ENCODE measurements at places on chromosomes 4 and X.
A peak's percentile ranks its signal among the peaks of the same experiment; 100 is the strongest.

DNA sequence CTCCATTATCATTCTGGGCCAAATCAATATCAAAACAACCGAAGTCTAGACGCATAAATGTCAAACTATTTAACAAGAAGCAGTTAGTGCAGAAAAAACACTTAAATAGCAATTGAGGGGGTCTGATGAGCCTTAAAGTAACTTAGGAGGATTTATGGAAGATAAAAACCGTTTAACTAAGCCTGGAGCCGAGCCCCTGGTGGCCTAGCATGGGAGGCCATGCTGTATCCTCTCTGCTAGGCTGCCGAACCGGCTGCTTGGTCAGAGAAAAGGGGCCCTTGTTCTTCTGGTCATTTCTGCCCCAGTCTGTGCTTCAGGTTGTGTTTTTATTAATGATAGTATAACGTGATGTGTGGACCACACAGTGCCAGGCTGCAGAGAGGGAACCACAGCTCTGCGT, 72.4 kb downstream of the CPZ start:
- no peak for DNase-seq

- peak; percentile 28 for DNase-seq
Measured at GRCh38 chr4:105568584-105568983, 16.2 kb downstream of the ARHGEF38 start.

DNA sequence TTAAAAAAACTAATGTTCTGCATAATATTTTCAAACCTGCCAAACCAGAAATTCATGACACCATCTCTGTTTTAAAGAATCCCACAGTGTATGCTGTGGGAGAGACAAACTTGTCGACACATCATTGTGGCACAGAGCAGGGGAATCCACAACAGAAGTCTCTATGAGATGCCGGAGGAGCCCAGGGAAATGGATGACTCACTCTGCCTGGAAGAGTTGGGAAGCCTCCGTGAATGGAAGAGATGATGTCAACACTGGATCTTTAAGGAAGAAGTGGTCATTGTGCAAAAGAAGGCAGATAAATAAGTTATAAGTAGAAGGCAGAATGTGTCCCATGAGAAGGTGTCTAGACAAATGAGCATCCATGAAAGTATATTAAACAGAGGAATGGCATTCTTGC, 595.1 kb downstream of the RAB28 start:
- no peak for DNase-seq

- no peak for DNase-seq
Measured at GRCh38 chr4:173345648-173346047, 11.5 kb upstream of the HMGB2 start.

GRCh38 chr4:169397762-169398161, 127.0 kb upstream of the SH3RF1 start:
- DNase-seq, result peak; percentile 41

DNA sequence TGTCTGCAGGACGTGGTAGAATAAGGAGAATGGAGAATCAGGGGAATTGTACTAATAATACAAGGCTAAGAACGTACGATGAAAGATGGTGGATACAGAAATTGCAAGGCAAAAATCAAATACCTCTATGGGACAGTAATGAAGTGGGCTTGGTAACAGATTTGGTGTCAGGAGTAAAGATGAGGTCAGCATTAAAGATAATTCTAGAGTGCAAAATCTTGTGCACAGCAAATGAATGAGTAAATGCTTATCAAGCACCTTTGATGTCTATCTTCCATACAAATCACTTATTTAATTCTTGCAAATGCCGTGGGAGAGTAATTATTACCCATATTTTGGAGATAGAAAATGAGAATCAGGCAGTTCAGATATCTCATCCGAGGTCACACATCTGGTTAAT, 70.9 kb downstream of the DDX60 start:
- no peak for DNase-seq

DNA sequence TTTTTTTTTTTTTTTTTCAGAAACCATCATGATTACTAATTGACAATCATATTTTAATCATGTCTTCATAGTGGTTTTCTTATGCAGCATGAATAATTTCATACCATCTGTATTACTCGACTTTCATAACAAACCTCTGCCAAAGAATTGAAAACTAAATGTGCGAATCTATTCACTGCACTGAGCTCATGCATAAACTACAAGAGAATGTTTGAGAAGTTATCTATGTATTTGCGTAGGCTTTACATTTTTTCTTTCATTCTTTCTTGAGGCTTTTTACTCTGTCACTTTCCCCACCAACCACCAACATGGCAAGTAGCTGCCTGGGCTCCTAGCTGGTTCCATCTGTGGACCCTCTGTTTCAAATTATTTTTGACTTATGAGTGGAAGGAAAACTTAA, 1761.0 kb downstream of the STIM2 start:
- DNase-seq, result peak; percentile 1

GRCh38 chr4:169256856-169257761, 13.6 kb downstream of the SH3RF1 start:
- no peak for DNase-seq
